CD4-positive, alpha-beta T cell treated with Interleukin-21 for 1 hour (primary cell): ENCODE measurements at places on chromosomes 1 and 21.

DNA sequence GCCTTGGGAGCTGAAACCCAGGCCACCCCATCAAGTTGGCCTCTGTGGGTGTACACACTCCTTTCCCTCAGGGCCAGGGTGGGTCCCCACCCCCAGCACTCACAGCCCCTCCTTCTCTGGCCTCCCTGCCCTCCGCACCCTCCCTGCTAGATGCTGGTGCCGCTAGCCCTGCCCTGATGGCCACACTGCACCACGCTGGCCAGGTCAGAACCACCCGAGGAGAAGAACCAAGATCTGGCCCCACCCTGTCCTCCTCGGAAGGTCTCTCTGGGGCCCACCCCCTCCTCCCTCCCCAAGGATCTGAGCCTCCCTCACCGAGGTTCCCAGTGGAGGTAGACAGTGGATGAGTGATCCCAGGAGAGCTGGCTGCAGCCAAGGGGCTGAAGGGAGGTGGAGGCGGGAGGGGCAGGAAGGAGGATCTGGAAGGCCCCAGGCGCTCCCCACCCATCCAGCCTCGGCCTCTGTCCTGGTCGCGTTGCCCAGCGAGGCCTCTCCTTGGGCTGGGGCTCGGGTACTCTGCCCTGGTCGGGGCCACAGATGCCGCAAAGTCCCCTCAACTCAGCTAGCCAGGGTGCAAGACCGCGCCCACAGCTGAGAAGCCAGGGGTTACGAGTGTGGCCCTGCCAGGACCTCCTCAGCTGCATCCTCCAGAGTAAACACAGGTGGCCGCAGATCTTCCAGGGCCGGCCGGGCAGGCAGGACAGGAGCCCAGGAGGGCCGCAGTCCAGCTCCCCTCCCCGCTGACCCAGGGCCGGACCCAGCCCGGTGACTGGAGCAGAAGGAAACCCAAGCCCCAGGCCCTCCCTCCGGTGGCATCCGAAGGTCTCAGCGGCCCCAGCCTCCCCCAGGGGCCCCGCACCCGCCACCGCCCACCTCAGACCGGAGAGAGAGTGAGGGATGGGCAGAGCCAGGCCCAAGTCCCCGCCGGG lies 5.2 kb downstream of the B3GALT6 start:
- DNase-seq, result no peak

DNA sequence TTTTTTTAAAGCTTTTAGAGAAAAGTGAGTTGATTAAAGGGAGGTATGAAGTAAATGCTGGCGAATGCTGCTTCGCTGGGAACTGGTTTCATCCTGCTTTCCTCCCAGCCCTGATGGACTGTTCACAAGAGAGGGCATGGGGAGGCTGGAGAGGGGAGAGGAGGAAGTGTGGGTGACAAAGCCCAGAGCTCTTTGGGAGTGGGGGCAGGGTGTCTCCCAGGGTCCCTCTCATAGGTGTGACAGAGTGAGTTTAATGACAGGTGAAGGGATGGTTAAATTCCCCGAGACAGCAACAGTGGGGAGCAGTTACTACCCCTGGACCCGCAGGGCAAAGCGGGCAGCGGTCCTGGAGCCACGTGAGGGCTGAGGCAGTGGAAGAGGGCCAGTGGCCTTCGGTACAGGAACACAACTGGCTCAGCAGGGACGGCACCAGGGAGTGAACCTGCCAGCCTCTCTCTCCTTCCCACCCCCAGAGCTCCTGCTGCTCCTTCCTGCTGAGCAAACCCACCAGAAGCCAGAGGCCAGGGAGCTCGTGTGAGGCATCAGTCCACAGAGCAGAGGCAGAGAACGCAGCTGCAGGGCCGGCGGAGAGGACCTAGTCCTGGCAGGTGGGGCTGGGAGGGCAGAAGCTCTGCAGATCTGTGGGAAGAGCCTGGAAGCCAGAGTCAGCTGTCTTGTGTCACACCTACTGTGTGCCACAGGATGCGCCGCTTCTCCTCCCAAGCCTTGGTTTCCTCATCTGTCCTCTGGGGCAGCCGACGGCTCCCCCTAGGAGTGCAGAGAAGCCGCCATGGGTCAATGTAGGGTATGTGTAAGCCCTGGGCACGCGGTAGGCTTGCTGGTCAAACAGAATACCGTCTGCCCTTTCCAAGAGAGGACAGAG lies 20.9 kb upstream of the LRP8 start:
- DNase-seq, result no peak

DNA sequence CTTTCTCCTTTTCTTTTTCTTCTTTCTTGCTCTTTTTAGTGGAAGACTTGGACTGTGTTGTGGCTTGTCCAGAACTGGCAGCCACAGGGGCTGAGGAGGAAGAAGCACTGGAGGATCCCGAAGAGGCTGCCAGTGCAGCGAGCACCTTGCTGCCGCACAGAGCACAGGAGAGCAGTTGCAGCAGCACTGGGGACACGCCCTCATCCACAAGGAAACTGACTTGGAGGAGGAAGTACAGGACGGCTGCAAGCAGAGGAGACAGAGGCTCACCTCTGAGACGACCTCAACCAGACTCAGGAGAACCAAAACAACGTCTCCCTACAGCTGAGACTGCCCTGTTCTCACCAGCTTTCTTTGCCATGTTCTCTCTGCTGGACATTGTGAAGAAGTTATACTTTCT lies 88.9 kb downstream of the UBR4 start:
- DNase-seq, result no peak

DNA sequence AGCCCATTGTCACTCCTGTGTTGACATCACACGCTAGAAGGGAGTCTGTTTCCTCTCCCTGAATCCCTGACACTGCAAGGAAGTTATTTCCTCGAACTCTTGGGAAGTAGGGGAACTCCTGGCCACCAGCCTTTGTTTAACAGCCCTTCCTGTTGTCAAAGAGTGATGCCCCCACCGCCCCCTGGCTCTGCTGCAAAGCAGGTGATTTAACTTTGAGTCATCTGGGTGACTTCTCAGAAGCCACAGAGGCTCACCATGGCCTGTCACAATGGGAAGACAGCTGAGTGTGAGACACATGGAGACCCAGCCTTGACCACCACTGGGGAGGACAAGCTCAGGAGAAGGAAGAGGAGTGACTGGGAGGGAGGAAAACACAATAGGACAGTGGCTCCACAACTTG lies 182.8 kb downstream of the PSMG1 start:
- DNase-seq, result no peak
